Natural killer cell (primary cell): ENCODE measurements at places on chromosomes 7 and 10. TPM values are rescaled to one million over a fixed set of nuclear protein-coding genes. Genes with fewer than 3 reads are reported as not detected.

GRCh38 chr7:141436139-141436538 is 115.1 kb upstream of the AGK start:
- DNase-seq, result no peak

DNA sequence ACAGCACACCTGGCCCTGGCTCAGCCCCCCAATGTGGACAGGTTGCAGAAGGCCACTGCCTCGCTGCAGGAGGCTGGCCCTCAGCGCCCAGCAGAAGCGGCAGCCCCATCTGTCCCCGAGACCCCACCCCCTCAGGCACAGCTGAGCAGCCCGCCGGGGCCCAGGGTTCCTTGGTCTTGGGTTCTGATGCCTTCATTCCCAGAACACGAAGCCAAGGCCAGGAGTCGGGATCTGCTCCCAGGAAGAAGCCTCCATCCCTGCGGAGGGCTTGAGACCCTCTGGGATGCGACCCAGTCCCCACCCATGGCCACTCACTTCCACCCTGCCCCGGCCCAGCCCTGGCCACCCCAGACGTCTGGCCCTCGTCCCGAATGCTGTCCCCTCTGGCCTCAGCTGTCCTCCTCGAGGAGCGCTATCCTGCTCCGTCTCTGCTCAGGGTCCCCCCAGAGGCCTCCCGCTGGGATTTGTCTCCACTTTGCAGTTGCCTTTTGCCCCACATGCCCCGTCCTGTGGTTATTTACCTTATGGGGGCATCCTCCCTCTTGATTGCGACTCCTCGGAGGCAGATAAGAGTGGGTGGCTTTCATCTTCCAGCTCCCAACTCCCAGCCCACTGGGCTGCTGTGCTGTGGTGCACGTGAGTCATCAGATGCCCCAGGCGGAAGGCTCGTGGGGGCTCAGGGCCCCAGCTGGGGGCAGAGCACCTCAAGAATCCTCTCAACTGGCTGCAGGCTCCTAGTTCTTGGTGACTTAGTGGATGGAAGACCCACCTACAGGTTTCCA is 97.5 kb downstream of the MKI67 start:
- DNase-seq, result no peak

DNA sequence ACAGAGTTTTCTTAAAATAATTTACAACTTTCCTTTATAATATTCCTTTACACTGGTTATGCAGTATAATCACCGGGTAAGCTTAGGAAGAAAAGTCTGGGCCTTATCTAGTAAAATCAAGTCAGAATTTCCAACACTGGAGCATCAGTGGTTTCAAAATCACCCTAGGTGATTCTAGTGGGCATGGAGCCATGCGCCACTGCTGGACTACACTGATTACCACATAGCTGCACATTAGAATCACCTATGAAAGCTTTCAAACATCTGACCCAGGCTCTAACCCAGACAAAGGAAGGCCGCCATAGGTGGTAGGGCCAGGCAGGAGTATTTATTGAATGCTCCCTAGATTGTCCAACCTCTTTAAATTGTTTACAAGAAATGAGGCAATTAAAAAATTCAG is 52.0 kb downstream of the NSUN6 start:
- DNase-seq, result no peak

DNA sequence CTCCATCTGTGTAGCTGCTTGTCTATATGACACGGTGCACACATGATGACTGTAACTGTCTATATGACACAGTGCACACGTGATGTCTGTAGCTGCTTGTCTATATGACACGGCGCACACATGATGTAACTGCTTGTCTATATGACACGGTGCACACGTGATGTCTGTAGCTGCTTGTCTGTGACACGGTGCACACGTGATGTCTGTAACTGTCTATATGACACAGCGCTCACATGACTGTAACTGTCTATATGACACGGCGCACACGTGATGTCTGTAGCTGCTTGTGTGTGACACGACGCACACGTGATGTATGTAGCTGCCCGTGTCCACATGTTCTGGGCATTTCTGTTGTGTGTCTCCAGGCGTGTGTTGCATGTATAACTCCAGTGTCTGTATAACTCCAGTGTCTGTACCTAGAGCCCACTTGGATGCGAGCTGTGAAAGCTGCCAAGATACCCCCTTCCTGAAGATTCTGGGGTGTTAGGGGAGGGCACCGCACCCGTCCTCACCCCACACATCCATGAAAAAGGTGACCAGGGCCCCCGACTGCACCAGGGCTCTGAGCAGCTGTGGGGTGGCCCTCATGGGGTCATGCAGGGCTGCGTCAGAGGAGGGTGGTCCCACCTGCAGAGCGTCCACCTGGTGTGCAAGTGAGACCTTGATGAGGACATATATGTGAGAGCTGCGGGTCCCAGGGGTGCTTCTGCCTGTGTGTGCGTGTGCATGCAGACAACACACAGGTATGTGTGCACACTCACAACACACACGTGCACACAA is 137.9 kb downstream of the ELFN1 start:
- no peak for DNase-seq

DNA sequence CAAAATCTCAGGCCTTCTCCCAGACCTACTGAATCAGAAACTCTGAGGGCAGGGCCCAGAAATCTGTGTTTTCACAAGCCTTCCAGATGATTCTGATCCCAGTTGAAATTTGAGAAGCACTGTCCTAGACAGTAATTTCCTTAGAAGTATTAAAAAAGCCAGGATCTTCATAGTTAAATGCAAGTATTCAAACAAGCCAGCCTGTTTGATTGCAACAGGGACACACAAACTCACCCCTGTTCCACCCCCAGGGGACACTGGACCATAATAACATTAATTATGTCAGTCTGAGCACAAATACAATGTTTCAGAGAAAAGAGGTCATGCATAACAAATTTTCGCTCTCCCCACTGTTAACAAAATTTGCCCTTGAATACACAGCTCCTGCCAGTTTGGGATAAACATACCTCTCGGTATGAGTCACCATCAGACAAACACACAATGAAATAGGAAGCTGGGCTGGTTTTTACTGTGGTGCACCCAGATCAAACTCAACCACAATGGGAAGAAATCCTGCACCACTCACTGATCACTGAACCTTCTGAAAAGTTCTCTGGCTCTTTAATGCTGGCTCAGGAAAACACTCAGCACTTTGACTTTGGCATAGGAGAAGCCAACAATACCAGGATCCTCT is 34.3 kb downstream of the ABLIM1 start:
- DNase-seq, result no peak

DNA sequence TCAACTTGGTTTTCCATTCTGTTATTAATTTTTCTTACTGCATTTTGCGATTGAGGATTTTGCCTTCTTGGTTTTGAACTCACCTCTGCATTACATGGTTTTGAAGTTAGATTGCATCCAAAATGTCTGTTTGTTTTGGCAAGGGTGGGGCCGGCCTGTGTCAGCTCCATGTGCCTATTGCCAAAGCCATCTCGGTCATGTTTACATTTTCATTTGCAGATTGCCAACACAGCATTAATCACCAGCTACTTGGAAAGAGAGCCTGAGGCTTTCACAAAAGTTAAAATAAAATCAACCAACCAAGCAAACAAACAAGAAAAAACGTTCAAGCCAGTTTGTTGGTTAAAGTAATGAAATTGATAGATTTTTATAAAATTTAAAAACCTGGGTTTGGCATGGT is 695.8 kb downstream of the TYW1 start:
- no peak for DNase-seq

DNA sequence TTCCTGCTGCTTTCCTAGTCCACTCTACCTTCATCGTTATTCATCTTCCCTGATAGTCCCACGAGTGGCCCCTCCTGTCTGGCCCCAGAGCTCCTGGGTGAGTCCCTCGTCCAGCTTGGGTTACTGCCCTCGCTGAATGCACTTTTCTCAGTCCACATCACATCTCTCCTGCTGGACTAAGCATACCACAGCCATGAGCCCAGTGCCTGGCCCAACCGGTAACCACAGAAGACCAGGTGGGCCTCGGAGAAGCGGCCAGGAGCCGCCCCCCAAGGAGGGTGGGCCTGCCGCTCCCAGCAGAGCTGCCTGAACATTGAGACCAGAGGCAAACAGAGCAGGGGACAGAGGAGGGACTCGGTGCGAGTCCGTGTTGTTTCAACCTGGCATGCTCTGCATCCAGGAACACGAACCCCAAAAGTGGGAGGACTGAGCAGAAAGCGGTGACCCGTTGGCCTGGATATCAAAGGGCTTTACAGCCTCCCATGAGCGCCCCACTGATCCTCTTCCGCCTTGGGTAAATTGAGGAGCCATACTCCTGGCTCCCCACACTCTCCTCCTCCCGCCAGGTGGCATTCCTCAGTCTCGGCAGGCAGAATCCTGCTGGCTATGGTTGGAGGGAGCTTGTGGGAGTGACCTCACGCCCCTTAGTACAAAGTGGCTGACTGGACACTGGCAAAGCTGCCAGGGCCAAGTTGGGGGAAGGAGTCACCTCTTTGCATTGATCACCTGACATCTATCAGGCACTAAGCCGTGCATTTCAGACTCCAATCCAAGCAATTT is 13.3 kb downstream of the TMEM72 start:
- DNase-seq, result no peak

GRCh38 chr7:12770227-12770975 is 83.0 kb downstream of the ARL4A start:
- DNase-seq, result no peak

- DNase-seq, result no peak
Observed at GRCh38 chr7:19215412-19215811, 70.2 kb upstream of the FERD3L start.

DNA sequence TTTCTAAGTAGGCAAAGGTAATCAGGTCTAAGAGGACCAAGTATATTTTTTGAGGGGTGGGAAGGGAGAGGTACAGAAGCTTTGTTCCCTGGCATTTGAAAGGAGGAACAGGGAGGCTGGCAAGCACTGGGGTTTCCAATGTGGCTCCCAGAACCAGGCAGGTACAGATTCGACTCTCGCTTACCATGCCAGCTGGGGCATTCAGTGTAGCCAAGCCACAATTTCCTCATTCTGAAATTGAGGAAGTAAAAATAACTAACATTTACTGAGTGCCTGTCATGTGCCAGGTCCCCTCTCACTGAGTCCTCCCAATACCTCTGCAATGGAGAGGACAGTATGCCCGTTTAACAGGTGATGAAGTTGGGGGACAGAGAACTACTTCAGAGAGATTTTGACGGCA is 45.9 kb upstream of the BET1 start:
- no peak for DNase-seq

DNA sequence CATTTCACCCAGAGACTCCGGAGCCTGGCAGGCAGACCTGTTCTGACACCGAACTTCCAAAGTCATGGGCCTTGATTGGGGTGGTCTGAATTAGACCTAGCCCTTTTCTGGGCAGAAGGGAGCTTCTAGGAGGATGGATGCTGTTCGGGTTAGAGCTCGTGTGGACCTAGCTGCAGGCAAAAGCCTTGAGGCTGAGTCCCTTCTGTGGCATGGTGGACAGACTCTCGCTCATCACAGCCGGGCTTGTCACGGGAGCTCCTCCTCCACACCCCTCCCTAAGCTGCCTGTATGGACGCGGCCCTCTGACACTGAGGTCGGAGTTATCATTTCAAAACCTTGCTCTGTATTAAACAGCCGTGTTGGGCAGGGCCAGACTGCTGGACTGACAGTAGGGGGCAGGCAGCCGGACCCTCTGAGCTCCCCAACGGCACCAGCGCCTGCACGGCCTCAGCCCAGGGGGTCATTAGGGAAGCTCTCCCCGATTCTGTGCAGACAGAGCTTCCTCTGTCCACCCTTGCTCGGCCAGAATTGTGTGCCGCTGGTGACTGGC is 2.2 kb downstream of the IRF5 start:
- no peak for DNase-seq

DNA sequence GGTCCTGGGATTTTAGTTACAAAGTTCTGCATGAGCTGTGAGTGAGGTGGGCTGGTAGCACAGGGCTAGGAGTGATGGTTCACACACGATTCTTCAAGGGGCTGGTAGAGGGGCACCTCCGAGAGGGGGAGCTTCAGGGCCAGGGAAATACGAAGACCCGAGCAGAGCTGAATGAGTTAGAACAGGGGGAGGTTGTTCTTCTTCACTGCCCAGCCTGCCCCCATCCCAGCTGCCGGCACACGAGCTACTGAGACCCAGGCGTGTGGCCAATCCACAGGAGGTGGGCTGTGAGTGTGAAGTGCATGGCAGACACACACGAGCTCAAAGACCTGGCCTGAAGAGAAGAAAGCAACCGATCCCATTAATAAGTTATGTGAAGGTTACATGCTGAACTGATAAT is 256.2 kb upstream of the ZNF32 start:
- no peak for DNase-seq

DNA sequence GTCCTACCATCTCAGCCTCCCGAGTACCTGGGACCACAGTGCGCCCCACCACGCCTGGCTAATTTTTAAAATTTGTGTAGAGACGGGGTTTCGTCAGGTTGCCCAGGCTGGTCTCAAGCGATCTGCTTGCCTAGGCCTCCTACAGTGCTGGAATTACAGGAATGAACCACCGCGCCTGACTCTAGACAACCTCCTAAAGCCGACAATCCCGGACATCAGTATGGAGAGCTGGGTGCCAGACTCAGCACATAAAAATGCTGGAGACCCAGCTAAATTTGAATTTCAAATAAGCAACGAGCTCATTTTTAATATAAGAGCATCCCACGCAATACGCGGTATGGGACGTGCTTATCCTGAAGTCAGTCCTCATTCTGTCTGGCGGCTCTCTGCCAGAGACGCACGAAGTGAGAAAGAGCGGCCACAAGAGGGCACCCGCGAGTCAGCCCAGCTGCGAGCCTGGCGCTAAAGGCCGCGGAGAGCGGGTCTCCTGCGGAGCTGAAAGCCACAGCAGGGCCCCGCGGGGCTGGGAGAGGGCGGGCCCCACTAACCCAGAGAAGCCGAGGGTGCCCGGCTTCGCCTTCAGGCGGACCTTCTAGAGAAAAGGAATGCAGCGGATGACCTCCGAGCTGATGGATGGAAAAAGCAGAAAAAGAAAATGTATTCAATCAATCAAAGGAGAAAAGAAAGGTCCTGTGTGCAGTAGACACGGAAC is 7.0 kb downstream of the CALY start:
- peak; percentile 94 for DNase-seq

DNA sequence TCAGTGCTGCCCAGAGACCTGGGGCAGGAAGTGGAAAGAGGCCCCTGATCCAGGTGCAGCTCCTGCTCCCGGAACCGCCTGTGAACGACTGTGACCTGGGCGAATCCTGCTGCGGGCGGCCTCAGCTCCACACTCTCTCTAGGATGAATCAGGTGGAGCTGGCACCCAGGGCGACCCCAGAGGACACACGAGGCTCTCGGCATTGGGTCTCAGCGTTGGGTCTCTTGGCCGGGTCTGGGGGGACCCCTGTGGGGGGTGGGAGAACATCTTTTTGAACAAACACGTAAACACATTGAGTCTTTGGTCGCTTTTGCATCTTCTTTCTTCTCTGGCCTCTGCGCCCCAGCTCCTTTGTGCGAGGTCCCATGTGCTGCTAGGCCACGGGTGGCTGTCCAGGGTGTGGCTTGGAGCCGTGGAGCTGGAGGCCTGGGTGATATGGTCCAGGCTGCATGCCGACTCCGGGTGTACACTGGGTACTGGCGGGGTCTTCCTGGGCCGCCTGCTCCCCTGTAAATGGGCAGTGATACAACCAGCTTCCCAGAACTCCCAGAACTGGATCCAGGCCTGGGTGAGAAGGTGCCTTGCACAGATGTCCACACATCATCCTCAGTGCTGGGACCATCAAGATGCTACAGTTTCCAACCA is 435.8 kb downstream of the DNAJB6 start:
- no peak for DNase-seq

- DNase-seq, result peak; percentile 78
Observed at GRCh38 chr10:21740989-21741388, 207.0 kb downstream of the MLLT10 start.

The CADPS2 gene
- not detected for total RNA-seq

The WEE2 gene
- 0.68 TPM for total RNA-seq

The NRBF2 gene
- total RNA-seq, result 17.7 TPM

The ADCYAP1R1 gene
- total RNA-seq, result not detected

The ANKRD30A gene
- not detected for total RNA-seq

The TDRD1 gene
- 0.09 TPM for total RNA-seq

The MLLT10 gene
- total RNA-seq, result 40.4 TPM

The NPC1L1 gene
- total RNA-seq, result not detected

The TEX36 gene
- total RNA-seq, result not detected

The PPP2R2D gene
- total RNA-seq, result 28.6 TPM

The PDZD7 gene
- 0.35 TPM for total RNA-seq
